ENCODE measurements at places on chromosomes 1 and 21. TPM values are rescaled to one million over a fixed set of nuclear protein-coding genes. Genes with fewer than 3 reads are reported as not detected.

DNA sequence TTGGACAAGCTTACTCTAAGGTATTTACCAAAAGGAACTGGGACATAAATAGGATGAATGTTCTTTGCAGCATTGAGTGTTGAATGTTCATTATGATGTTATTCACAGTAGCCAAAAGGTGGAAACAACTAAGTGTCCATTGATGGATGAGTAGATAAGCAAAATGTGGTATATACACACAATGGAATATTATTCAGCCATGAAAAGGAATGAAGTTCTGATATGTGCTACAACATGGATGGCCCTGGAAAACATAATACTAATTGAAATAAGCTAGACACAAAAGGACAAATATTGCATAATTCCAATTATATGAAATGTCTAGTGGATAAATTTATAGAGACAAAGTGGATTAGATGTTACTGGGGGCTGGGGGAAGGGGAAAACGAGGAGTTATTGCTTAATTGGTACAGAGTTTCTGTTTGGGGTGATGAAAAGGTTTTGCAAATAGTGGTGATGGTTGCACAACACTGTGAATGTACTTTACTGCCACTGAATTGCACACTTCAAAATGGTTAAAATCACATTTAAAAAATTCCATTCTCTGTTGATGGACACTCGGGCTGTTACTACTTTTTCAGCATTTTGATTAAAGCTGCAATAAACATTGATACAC lies 2.9 kb downstream of the MTARC1 start:
- H3K27me3 ChIP-seq = no peaks in the 10 kb centered on the region
- no peak overlapping the region for H3K27ac ChIP-seq
- no peak overlapping the region for H3K4me3 ChIP-seq
- peaks cover 46% of the 10 kb centered on the region for H3K4me1 ChIP-seq
- DNase-seq = no peak

- no peaks in the 10 kb centered on the region for H3K4me1 ChIP-seq
- DNase-seq = no peak
- H3K27me3 ChIP-seq = no peaks in the 10 kb centered on the region
Measured at GRCh38 chr21:17196623-17197022, 316.2 kb upstream of the CXADR start.

DNA sequence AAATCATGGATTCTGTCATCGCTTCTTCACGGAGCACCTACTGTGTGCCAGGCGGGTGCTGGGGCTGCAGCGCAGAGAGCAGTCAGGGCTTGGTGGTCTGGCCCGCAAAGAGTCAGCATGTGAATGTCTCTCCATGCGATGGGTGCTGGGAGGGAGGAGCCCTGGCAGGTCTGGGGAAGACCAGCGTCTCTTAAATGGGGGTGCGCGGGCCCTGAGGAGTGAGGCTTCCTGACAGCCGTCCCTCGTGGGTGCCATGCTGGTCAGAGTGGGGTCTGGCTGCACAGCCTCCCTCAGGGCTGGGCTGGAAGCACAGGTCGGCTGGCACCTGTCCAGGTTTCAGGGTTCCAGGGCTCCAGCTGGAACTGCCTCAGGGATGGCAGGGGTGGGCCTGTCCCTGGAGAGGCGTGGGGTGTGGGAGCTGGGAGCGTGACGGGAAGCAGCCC lies 18.5 kb downstream of the TP73 start:
- H3K4me3 ChIP-seq = no peak overlapping the region
- H3K4me1 ChIP-seq = peaks cover 14% of the 10 kb centered on the region
- H3K27me3 ChIP-seq = peaks cover 42% of the 10 kb centered on the region
- DNase-seq = peak; percentile 12
- no peak overlapping the region for H3K27ac ChIP-seq

DNA sequence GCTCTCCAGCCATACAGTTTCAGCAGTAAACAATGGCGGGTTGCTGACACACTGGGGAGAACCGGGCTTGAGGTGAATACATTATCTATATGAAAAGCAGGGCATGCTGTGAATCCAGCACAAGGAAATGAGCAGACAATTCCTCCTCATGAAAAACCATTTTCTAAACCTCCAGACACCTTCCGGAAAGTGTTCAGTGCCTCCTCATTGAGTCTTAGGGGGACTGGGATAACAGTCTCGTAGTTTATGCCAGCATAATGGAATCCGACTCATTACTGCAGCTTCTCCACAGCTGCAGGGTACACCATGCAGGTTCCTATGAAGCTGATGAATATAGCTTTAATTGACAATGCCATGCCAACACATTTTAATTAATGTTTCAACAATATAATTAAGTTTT lies 284.1 kb downstream of the BACH1 start:
- H3K36me3 ChIP-seq = no peaks in the 10 kb centered on the region
- no peak overlapping the region for H3K27ac ChIP-seq
- no peak for DNase-seq

DNA sequence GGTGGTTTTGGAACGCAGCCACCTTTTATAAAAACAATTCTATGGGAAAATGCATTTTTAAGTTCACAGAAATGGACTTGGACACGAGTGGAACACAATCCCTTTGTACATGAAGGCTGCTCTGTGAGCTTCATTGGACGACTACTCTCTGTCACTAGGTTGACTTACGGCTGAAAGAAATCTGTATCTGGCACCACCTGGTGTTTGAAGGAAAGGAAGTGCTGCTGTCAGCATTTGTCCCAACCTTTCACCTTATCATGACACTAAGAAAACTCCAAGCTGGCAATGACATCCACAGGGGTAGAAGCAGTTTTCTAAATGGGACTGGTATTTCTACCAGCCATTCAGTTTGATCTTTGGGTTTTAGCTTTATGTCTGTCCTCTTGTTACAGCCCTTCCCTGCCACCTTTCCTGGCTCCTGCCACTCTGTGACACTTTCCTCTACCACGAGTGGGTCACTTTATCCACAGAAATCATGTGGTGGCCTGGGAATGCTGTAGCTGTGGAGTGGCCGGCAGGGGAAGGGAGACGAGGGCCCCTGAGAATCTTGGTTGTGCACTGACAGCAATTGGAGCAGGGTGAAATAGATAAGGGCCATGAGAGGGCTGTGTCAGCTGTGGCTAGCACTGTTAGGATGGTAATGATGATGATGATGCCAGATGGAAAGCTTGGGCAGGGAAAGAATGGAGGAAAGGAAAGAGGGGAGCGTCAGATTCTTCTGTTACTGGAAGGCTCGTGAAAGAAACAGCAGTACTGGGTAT lies 85.2 kb downstream of the TBX19 start:
- DNase-seq = no peak
- no peak overlapping the region for H3K27ac ChIP-seq
- no peaks in the 10 kb centered on the region for H3K27me3 ChIP-seq
- peaks cover 3% of the 10 kb centered on the region for H3K4me1 ChIP-seq

HLX gene
- total RNA-seq = 3.5 TPM

DNA sequence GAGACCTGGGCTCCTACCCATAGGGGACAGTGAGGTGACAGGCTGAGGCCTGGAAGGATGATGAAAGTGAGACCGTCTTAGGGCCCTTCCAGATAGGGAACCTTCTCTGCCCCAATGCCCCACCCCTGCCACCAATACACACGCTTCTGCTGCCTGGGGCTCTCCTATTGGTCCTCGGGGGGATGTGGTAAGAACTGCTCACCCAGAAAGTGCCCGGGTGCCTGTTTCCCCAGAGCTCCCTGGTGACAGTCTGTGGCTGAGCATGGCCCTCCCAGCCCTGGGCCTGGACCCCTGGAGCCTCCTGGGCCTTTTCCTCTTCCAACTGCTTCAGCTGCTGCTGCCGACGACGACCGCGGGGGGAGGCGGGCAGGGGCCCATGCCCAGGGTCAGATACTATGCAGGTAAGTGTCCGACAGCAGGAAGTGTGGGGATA lies 948 bp downstream of the SEMA4A start:
- H3K4me3 ChIP-seq = no peak overlapping the region
- no peak overlapping the region for H3K27ac ChIP-seq
- H3K4me1 ChIP-seq = no peaks in the 10 kb centered on the region
- no peaks in the 10 kb centered on the region for H3K36me3 ChIP-seq
- DNase-seq = no peak
- peaks cover 39% of the 10 kb centered on the region for H3K27me3 ChIP-seq

DNA sequence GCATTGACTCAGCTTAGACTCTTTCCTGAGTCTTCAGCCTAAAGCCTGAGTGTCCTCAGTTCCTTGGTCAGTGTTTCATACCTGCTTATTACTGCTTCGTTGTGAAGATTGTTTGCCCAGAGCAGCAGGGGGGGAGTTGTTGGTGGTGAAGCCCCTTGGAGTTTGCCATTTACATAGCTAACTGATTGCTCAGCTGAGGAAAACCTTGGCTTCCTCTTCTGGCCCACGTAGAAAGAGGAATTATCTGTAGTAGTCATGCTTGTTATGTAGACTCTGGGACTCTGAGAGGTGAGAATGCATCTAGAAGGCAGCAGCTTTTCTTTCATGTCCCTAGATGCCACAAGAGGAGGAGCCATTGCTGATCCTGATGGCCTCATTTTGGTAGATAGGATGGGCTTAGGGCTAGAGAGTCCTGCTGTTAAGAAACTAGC lies 125.9 kb downstream of the MAST2 start:
- peaks cover 56% of the 10 kb centered on the region for H3K4me1 ChIP-seq
- H3K27ac ChIP-seq = no peak overlapping the region
- no peak overlapping the region for H3K4me3 ChIP-seq
- H3K27me3 ChIP-seq = no peaks in the 10 kb centered on the region
- H3K36me3 ChIP-seq = no peaks in the 10 kb centered on the region
